ENCODE measurements at places on chromosomes 16 and 17.

DNA sequence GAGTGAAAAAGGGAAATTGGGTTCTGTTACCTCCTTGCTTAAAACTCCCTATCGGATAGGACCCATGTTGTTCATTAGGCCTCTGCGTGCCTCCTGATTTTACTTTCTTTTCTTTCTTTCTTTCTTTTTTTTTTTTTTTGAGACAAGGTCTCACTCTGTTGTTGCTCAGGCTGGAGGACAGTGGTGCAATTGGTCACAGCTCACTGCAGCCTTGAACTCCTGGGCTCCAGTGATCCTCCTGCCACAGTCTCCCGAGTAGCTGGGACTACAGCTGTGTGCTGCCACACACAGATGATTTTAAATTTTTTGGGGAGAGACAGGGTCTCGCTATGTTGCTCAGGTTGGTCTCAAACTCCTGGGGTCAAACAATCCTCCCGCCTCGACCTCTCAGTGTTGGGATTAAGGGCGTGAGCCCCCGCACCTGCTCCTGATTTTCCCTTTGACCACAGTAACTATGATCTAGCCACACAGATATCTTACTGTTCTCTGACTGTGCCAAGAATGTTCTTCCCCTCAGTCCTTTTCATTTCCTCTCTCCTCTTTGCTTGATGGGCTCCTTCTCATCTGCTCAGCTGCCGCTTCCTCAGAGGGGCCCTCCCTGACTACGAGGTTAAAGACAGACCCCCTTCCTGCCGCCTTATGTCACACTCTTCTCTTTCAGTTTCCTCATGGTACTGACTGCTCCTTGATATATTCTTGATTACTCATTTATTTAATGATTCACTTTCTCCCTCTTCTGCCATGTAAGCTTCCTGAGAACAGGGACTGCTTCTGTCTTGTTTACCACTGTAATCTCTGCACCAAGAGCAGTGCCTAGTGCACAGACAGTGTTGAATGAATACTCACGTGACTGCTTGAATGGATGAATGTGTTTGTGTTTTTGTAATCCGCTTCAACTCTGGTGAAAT is 44.3 kb downstream of the LCMT1 start:
- DNase-seq, result peak; percentile 71

GRCh38 chr16:16005721-16006120 is 56.3 kb downstream of the ABCC1 start:
- no peak for DNase-seq

GRCh38 chr17:8164815-8165131 is 2.0 kb upstream of the VAMP2 start:
- DNase-seq, result no peak

GRCh38 chr16:56400458-56400857 is 24.9 kb downstream of the AMFR start:
- DNase-seq, result no peak

DNA sequence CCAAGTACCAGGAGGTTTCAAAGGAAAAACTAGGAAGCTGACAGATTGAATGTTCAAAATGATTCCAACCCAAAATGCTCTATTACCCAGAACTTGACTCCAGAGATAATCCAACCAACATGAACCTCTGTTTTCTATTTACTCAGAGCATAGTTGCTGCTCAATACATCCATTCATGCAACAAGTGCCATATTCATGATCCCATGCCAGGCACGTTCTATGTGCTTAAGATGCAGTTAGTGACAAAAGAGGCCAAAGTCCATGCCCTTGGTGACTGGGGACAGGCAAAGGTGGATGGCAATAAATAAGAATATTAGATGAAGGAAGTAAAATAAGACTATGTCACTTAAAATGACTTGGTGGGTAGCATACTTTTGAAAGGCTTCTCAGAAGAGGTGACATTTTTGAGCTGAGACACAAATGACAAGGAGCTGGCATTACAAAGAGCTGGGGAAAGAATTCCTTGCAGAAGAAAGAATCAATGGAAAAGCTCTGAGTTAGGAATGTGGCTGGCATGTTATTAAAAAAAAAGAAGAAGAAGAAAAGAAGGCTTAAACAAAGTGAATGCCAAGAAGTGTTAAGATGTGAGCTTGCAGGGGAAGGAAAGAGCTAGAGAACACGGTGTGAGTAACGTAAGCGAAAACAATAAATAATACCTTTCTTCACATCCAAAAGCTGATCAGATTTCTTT is 34.5 kb downstream of the TOX3 start:
- no peak for DNase-seq

GRCh38 chr16:4383591-4384444 is 12.2 kb downstream of the VASN start:
- DNase-seq, result no peak
